ENCODE measurements at places on chromosomes 11 and 22.
A peak's percentile ranks its signal among the peaks of the same experiment; 100 is the strongest.

DNA sequence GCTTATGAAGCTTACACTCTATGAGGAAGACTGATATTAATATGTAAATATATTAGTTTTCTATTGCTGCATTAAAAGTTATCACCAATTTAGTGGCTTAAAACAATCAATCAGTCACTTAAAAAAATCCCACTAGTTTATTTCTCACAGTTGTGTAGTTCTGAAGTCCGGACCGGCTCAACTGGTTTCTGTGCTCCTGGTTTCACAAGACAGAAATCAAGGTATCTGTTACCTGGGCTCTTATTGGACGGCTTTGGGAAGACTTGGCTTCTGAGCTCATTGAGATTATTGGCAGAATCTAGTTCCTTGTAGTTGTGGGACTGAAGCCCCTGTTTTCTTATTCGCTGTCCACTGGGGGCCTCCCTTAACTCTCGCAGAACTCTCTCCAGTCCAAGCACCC lies 343.0 kb downstream of the RAB38 start:
- DNase-seq: no peak

DNA sequence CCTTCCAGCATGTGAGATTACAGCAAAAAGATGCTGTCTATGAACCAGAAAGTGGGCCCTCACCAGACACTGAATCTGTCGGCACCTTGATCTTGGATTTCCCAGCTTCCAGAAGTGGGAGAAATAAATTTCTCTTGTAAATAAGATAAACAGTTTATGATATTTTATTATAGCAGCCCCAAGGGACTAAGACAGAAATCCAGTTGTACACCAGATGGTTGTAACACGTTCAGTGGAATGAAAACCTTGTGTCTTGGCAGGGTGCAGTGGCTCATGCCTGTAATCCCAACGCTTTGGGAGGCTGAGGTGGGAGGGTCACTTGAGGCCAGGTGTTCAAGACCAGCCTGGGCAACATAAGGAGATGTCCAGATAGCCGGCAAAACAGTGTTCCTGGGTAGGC lies 61.8 kb downstream of the MCHR1 start:
- no peak for DNase-seq

- DNase-seq: peak; percentile 29
Measured at GRCh38 chr22:31488988-31489617, 539 bp downstream of the EIF4ENIF1 start.

- no peak for DNase-seq
Measured at GRCh38 chr11:85088286-85088685, 538.9 kb downstream of the DLG2 start.

GRCh38 chr11:66080055-66080817 lies 10.2 kb downstream of the PACS1 start:
- DNase-seq: peak; percentile 39
